Hepatocyte (in vitro differentiated cells): ENCODE measurements at places on chromosomes 11 and 22.
A peak's percentile ranks its signal among the peaks of the same experiment; 100 is the strongest.

- no peaks in the 10 kb centered on the region for H3K36me3 ChIP-seq
- DNase-seq = peak; percentile 38
- H3K4me3 ChIP-seq = no peak overlapping the region
- no peak overlapping the region for H3K27ac ChIP-seq
- H3K27me3 ChIP-seq = no peaks in the 10 kb centered on the region
- peaks cover 34% of the 10 kb centered on the region for H3K4me1 ChIP-seq
Observed at GRCh38 chr22:44661070-44661469, 40.9 kb upstream of the PRR5 start.

- H3K36me3 ChIP-seq = no peaks in the 10 kb centered on the region
- DNase-seq = no peak
- H3K4me1 ChIP-seq = no peaks in the 10 kb centered on the region
- H3K27ac ChIP-seq = no peak overlapping the region
Observed at GRCh38 chr11:83921447-83922192, 635.5 kb upstream of the CCDC90B start.

DNA sequence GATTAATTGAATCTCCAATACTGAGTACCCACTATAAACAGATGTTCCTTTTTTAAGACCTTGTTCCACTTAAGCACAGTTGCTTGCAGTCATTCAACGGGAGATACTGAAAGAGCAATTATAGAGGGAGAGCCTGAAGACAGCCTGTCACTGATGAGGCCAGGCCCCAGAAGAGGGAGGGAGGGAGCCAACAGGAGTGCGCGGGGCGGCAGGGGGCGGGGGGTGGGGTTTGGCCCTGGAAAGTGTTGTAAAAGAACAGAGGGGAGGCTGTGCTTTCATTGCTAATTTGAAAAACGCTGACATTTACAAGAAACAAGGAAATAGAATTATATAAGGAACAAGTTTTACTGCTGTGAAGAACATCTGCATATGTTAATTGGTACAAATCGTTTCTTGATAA is 53.1 kb downstream of the MAP6 start:
- H3K4me1 ChIP-seq = no peaks in the 10 kb centered on the region
- H3K27me3 ChIP-seq = no peaks in the 10 kb centered on the region
- H3K4me3 ChIP-seq = no peak overlapping the region
- H3K36me3 ChIP-seq = no peaks in the 10 kb centered on the region

- H3K36me3 ChIP-seq = no peaks in the 10 kb centered on the region
- no peak overlapping the region for H3K27ac ChIP-seq
- H3K27me3 ChIP-seq = no peaks in the 10 kb centered on the region
- DNase-seq = peak; percentile 77
Observed at GRCh38 chr22:41517172-41518047, 26.9 kb downstream of the POLR3H start.

- DNase-seq = no peak
- peak overlapping the region; percentile 71 for H3K4me3 ChIP-seq
- peaks cover 12% of the 10 kb centered on the region for H3K4me1 ChIP-seq
- H3K27me3 ChIP-seq = peaks cover 25% of the 10 kb centered on the region
- peak overlapping the region; percentile 42 for H3K27ac ChIP-seq
Observed at GRCh38 chr11:27699926-27700350, 317 bp downstream of the BDNF start.

- peak within 1 kb of the TSS; percentile 57 for H3K4me3 ChIP-seq
- H3K4me1 ChIP-seq = peaks cover 8% of the 10 kb centered on the region
- no peaks in the 10 kb centered on the region for H3K36me3 ChIP-seq
- peaks cover 83% of the 10 kb centered on the region for H3K27me3 ChIP-seq
Observed at GRCh38 chr11:92224407-92225124, at the start of gene FAT3. Gene FAT3, plus strand, starts transcription at chr11:92224818. Its CDS starts 127,295 bp downstream, at chr11:92352113.

DNA sequence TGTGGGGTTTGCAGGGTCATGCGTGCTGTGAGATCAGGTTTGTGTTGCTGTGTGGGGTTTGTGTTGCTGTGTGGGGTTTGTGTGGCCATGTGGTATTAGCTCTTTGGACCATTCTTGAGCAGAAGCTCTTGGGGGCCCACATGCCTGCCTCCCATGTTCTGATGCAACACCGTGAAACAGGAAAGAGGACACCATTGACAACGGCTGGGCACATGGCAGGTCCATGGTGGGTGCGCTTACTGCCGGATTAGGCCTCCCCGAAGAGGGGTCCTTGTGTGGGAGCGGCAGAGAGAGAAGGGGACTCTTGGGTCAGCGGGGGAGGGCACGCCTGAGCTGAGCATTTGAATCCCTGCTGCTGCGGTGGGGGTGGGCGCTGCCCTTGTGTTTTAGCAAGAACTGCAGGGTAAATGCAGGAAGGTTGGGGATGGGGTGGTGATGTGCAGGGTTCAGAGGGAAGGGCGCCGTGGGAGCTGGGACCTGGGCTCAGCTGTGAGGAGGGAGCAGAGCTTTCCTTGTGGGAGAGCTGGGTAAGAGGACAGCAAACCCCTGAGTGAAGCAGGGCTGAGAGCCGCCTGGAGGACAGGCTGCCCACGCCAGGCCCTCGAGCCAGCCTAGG is 361.5 kb downstream of the TBC1D22A start:
- H3K27me3 ChIP-seq = no peaks in the 10 kb centered on the region
- no peak for DNase-seq
- no peak overlapping the region for H3K27ac ChIP-seq
- no peak overlapping the region for H3K4me3 ChIP-seq

GRCh38 chr11:122900587-122901202 is 18.1 kb downstream of the JHY start:
- no peak overlapping the region for H3K27ac ChIP-seq
- no peak overlapping the region for H3K4me3 ChIP-seq
- no peaks in the 10 kb centered on the region for H3K36me3 ChIP-seq
- no peaks in the 10 kb centered on the region for H3K27me3 ChIP-seq

DNA sequence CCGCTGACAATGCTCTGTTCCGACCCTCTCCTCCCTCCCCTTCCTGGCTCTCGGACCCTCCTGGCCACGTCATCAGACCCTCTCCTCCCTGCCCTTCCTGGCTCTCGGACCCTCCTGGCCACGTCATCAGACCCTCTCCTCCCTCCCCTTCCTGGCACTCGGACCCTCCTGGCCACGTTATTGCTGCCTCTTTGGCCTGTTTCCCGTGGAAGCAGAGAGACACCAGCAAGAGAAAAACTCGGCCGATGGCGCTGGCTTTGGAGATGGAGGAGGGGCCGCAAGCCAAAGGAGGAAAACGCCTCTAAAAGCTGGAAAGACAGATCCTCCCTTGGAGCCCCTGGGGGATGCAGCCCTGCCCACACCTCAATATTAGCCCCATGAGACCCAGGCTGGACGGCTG is 463.3 kb downstream of the BRD1 start:
- no peaks in the 10 kb centered on the region for H3K36me3 ChIP-seq
- peaks cover 4% of the 10 kb centered on the region for H3K4me1 ChIP-seq
- H3K4me3 ChIP-seq = no peak overlapping the region

DNA sequence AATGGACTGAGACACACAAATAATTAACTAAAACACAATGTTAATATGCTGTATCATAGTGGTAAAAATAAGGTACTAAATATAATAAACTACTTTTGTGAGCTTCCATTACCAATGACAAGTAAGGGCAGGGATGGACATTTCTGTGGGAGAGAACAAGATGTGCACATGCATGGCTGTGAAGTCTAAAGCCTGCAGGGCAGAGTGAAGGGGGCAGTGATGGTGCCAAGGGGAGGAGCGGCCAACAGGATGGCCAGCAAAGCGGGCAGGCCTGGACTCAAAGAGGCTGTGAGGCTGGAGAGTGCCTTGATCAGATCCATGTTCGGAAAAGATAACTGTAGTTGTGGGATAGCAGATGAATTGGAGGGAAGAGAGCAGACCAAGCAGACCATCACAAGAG is 12.5 kb downstream of the DESI1 start:
- no peak overlapping the region for H3K27ac ChIP-seq
- H3K27me3 ChIP-seq = no peaks in the 10 kb centered on the region
- no peaks in the 10 kb centered on the region for H3K36me3 ChIP-seq
- DNase-seq = no peak

DNA sequence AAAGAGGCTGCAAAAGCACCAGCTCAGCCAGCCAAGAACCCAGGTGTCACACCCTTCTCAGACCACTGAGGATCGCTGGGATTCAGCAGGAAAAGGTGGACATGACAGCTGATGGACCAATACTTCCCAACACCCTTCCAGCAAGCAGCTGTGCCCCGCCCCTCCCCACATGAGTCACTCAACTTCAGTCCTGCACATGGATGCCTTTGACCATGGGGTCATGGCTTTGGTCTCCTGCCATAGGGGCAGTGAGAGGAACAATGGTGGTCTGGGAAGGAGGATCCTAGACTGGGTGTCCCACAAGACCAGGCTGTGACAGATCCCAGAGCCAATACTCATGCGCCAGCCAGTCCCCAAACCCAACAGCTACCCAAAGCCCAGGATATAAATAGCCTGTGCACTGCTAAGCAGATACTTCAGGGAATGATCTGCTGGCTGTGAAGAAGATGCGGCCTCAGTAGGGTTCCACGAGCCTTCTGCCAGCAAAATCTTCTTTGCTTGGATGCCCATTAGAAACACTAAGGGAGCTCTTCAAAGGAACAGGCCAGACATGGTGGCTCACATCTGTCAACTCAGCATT is 5.5 kb upstream of the RGL4 start:
- H3K27me3 ChIP-seq = no peaks in the 10 kb centered on the region
- H3K36me3 ChIP-seq = no peaks in the 10 kb centered on the region
- no peaks in the 10 kb centered on the region for H3K4me1 ChIP-seq

GRCh38 chr11:23206741-23207336 is 346.6 kb upstream of the CCDC179 start:
- no peaks in the 10 kb centered on the region for H3K36me3 ChIP-seq
- H3K4me3 ChIP-seq = no peak overlapping the region
- H3K27me3 ChIP-seq = no peaks in the 10 kb centered on the region

GRCh38 chr22:43996170-43996980 is 27.7 kb upstream of the PARVB start:
- H3K27ac ChIP-seq = no peak overlapping the region
- H3K4me3 ChIP-seq = no peak overlapping the region
- H3K36me3 ChIP-seq = no peaks in the 10 kb centered on the region
- H3K27me3 ChIP-seq = no peaks in the 10 kb centered on the region

DNA sequence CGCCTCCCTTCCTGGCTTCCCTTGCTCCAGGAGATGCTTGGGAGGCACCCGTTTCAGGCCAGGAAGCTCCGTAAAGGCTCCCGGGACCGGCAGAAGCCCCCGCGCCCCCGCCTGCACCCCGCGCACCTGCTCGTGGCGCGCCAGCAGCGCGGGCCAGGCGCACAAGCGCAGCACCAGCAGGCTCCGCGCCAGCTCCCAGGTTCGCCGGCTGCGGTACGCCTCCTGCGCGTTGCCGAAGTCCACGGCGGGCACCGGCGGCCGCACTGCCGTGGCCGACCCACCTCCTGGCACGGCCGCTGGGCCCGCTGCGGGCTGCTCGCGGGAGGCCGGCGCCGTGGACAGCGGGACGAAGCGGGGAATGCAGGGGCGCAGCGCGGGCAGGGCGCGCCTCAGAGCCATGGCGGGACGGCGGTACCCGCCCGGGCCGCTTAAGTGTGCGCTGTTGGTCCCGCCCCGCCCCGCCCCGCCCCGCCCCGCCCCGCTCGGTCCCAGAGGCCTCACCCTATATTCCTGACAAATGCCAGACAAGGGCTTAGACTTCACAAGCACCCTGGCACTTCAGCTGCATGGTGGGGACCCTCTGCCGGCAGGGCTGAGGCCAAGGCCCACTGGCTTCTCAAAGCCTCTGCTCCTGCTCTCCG is at the start of gene PRODH:
Gene PRODH (minus strand): TSS at position 405 of the 641 bp plus-strand sequence. CDS start 6 bp downstream, at position 399.
- no peak within 1 kb of the TSS for H3K27ac ChIP-seq
- no peaks in the 10 kb centered on the region for H3K4me1 ChIP-seq
- H3K36me3 ChIP-seq = no peaks in the 10 kb centered on the region
- H3K4me3 ChIP-seq = no peak within 1 kb of the TSS

DNA sequence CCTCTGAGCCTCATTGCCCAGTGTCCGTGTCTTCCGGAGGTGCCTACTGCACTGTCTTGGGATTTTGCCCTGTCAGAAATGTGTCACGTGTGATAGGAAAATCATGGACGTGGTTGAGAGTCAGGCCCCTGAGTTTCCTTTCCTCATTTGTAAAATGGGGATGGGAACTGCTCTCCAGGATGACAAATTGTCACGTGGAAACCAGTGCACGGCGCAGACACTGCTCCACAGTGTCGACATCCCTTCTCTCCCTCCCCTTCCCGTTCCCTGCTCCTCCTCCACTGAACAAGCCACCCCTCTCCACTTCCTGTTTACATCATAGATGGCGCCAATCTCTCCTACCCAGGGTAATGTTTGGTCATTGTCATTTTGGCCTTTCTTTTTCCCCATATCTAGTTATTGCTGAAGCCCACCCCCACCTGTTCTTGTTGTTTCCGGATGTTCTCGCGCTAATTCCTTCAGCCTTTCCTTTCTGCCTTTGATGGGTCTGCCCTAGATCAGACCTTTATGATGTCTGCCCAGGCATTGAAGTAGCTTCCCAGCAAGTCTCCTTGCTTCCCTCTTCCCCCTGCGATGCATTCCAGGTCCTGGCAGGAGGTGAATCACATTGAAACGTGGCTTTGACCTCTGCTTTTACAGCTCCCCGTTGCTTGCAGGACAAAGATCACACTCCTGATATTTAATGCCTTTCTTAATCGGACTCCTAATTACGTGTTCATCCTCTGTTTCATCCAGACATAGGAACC is 91.8 kb downstream of the TBC1D22A start:
- H3K36me3 ChIP-seq = no peaks in the 10 kb centered on the region
- H3K4me1 ChIP-seq = no peaks in the 10 kb centered on the region
- H3K4me3 ChIP-seq = no peak overlapping the region

GRCh38 chr11:32561835-32562234 is 21.8 kb upstream of the EIF3M start:
- H3K4me1 ChIP-seq = no peaks in the 10 kb centered on the region
- no peak for DNase-seq
- H3K27me3 ChIP-seq = no peaks in the 10 kb centered on the region
- no peak overlapping the region for H3K27ac ChIP-seq
- H3K4me3 ChIP-seq = no peak overlapping the region

DNA sequence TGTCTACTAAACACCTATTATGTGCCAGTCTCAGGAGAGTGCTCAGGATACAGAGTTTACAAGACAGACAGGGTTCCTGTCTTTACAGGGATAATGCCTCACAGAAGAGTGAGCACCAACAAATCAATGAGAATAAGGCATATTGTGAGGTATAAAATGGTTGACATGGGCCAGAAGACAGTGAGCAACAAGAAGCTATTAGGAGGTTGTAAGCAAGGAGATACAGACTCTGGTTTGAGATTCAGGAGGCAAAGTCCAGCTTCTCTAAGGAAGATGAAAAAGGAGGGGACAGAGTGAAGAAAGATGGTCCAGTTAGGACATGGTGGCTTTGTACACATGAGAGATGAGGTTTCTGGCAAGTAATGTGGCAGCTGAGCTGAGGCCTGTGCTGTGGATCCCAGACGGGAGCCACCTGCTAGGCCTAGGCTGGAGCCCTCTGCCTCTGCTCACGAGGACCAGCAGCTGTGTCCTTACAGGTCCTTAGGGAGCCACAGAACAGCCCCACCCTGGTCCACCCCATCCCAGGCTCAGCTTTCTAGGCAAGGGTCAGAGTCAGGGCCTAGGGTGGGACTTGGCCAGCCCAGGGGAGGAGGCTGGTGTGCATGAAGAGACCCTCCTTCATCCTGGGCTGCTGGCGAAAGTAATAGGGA is 110.5 kb downstream of the ZNF280B start:
- no peak overlapping the region for H3K4me3 ChIP-seq
- DNase-seq = no peak
- peaks cover 8% of the 10 kb centered on the region for H3K27me3 ChIP-seq
- H3K4me1 ChIP-seq = no peaks in the 10 kb centered on the region
- H3K36me3 ChIP-seq = no peaks in the 10 kb centered on the region

GRCh38 chr11:86091566-86091965 is 22.7 kb upstream of the PICALM start:
- H3K36me3 ChIP-seq = no peaks in the 10 kb centered on the region
- no peak for DNase-seq
- H3K27me3 ChIP-seq = no peaks in the 10 kb centered on the region
- no peak overlapping the region for H3K4me3 ChIP-seq
